ENCODE measurements at places on chromosomes 12 and 14.

DNA sequence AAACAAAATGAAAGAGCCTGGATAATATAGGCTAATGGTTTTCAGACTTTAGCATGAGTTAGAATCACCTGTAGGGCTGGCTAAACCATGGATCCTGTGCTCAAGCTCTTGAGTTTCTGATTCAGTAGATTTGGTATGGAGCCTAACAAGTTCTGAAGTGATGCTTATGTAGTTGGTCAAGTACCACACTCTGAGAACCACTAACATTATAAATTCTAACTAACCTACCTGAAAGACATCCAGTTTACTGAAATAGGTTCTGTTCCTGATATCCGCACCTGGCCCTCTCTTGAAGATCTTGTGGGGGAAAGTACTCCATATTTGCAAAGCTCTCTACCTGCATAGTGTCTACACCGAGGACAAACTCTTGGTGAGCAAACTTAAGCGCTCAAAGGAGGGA lies 59.4 kb upstream of the VSX2 start:
- no peak for DNase-seq

- no peak for DNase-seq
Measured at GRCh38 chr14:56715938-56716337, 94.3 kb downstream of the OTX2 start.

GRCh38 chr12:82952946-82953345 lies 266.2 kb downstream of the TMTC2 start:
- no peak for DNase-seq

DNA sequence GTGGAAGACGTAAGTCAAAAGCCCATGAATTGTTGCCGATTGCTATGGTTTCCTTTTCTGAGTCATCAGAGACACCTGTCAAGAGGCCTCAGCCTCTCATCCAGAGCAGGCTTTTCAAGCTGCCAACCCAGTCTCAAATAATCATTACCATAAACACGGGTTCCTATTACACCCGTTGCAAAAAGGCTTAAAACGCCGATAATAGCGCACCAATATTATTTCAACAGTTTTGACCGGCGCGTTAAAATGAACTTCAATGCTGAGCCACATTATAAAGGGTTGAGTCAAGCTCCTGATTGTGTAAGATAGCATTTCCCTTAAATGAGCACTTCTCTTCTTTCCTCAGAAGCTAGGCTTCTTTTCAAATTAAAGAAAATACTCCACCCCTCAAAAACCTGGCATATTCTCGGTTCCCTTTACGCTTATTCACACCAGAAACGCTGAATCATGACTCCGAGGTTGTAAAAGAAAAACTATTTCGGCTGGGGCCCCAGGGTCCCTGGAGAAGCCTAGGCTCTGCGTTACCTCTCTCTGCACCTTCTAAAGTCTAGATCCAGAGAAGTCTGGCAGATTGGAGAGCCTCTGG lies 1.4 kb downstream of the TMTC1 start:
- DNase-seq: no peak

GRCh38 chr14:33618361-33619105 lies 332.3 kb downstream of the EGLN3 start:
- no peak for DNase-seq

DNA sequence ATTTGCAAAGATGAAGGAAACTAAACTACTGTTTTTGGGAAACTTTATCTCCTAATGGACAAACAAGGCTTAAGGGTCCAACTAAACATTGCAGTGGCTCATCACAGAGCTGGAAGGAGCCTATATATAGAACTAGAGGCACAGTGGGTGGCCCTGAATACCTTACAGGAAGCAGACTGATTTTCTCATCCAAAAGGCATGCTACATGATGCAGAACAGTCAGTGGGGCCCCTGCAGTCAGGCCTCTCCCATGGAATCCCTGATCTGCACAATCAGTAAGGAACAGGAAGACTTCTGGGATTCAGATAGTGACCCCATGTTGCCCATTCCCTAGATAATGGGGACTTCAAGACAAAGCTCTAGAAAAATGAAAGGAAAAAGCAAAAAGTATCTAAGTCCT lies 1.9 kb upstream of the LLPH start:
- DNase-seq: no peak

DNA sequence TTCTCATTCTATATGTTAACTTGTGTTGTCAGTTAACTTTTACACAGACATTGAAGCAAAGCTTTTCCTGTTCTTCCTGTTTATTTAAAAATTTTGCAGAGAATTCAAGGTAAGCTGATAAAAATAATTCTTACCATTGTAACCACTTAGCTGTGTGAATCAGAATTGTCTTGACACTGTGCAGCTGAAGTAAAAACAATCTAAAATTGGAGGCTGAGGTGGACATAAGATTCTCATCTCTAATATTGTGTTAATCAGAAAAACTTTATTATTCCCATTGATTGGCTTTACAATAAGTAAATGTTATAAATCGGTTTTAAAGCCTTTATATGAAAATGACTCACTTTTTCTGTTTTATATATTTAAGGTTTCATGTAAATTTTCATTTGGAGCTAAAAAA lies 240.3 kb upstream of the PLEKHG7 start:
- DNase-seq: no peak

DNA sequence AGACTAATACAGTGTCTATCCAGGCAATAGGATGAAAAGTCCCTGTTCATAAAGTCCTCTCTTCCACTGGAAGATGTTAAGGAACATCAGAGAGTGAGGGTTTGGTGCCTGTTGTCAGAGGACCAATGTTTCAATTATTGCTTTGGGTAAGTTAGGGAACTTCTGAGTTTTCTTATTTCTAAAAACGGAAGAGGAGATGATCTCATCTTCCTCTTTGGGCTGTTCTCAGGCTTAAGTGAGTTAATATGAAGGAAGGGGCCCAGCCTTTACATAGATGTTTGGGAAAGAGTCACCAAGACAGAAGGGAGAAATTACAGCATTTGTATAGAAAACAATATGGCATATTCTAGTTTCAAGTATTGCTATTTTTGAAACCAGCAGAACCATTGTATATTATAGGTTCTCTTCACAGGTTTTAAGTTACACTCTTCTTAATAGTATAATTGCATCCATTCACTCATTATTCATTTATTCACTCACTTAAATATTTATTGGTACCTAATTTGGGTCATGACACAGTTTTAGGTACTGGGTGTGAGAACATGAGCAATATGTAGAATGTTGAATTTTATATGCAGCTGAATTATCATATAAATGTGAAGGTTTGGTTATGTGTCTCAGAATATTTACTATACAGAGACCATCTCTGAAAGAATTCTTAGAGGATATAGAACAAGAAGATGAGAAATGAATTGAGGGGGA lies 68.5 kb upstream of the LRIG3 start:
- DNase-seq: no peak

- no peak for DNase-seq
Measured at GRCh38 chr14:54617467-54617866, 50.5 kb downstream of the SAMD4A start.
